ENCODE measurements at places on chromosomes 7 and 10.

DNA sequence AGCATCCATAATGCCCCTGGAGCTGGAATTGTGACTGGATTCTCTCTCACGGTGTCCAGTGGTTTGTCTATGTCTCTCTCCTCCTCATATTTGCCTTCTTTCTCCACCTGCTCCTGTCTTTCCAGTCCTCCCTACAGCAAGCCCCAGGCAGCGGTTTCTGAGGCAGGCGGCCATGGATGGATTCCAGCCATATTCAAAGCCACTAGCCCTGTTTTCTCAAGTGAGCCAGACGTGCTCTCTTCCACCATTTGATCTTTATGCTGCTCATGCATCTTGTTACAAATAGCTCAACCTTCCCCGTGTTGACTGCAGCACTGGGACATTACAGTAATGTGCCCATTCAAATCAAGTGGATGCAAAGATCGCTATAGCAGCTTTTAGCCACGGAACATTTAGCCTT, 387.2 kb upstream of the PODXL start:
- no peak for DNase-seq

GRCh38 chr10:71072131-71072822, 140.1 kb upstream of the UNC5B start:
- DNase-seq: no peak

GRCh38 chr7:152847386-152847908, 87.9 kb downstream of the ACTR3B start:
- DNase-seq: no peak

DNA sequence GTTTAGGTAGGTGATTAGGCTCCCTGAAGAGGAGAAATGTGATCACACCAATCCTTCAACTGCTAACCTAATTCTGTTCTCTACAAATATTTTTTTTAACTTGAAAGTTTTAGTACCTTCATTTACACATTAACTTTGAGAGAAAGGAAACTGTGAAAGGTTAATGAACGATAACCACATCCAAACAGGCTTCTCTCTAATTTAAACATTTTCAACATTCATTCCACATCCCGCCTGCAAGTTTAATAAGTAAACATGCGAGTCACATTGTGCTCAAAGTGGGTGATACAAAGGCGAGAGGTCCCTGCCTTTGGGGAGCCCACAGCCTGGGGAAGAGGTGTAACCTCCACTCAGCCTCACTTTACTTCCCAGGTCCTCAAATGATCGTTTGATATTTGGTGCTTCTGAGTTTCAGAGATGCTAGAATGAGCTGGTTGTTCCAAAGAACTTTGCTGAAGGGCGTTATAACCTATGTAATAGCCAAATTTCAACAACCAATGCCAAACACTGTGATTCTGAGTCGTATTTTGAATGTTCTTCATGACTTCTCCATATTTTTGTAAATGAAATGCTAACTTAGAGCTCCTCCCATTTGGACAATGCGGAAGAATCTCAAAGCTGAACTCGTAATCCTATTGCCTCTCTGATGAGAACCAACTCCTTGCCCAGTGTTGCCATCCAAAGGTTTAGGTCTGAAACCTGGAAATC, 47.5 kb downstream of the DENND2A start:
- DNase-seq: no peak

- DNase-seq: peak; percentile 2
Observed at GRCh38 chr7:98470485-98471240, 69.8 kb upstream of the BAIAP2L1 start.

DNA sequence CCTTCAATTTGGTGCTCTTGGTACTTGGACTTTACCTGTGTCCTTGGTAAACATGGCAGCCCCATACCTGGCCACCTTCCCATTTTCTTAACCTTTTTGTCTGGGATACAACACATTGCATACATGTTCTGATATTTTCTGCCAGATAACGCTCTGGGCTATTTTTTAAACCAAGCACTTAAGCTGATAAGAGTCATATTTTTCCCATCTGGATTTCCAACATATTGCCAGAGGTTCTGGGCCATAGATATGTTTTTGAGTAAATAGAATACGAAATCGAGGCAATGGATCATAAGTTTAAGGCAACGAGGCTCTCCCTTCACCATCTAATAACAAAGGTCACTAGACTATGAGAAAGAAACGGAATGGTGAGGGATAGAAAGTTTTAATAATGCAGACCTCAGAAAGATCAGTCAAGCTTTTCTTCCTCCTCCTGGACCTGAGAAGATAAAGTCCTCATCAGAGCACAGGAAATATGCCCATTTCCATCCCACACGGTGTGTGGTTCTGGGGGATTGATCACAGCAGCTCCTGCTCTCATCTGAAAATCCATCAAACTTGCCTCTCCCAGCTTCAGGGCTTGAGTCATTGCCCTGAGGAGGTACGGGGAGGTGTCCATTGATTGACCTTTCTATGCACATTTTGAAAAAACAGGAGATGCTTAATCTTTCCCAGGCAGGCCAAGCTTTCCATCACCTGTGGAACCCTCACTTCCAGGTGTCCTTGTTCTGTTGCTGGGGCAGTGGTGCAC, 257.2 kb downstream of the GFRA1 start:
- no peak for DNase-seq
